Activated CD8-positive, alpha-beta memory T cell treated with anti-CD3 and anti-CD28 coated beads for 24 hours (primary cell): ENCODE measurements at places on chromosomes 16 and 17.

DNA sequence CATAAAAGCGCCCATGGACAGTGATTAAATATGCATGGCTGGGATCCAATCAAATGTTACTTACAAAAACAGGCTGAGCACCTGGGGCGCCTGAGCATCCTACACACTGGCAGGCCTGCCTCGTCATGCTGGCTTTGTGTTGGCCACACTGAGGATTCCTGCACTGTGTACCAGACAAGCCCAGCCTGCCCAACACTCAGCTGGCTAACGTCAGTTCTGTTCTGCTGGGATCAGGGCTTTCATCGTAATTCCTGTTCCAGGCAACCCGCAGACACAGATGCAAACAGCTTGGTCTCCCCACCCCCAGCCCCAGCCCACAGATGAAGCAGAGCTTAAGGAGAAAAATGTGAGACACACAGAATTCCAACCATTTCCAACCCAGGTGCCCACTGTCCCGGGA lies 30.7 kb downstream of the PIMREG start:
- DNase-seq: no peak

- no peak for DNase-seq
Observed at GRCh38 chr17:44781551-44782325, 22.9 kb downstream of the ADAM11 start.

- no peak for DNase-seq
Observed at GRCh38 chr16:56814537-56815432, 50.2 kb upstream of the SLC12A3 start.

DNA sequence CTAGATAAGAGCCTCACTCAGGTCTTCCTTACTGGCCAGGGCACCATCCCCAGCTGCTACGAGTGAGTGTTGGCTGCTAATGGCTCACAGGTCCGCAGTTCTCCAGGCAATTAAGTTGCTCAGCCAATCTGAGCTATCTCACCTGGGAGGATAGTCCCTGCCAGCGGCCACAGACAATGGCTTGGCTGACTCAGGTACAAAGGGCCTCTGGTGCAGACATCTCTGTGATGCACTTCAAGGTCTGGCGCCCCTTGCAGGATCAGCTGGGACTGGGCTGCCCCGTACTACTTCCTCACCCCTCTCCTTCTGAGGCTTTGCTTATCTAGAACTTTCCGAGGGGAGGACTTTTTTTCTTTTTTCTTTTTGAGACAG lies 49.2 kb upstream of the EMP2 start:
- DNase-seq: no peak

- peak; percentile 76 for DNase-seq
Observed at GRCh38 chr16:26598061-26598460, 468.7 kb upstream of the C16orf82 start.

- no peak for DNase-seq
Observed at GRCh38 chr17:27226611-27227230, 67.2 kb upstream of the WSB1 start.

DNA sequence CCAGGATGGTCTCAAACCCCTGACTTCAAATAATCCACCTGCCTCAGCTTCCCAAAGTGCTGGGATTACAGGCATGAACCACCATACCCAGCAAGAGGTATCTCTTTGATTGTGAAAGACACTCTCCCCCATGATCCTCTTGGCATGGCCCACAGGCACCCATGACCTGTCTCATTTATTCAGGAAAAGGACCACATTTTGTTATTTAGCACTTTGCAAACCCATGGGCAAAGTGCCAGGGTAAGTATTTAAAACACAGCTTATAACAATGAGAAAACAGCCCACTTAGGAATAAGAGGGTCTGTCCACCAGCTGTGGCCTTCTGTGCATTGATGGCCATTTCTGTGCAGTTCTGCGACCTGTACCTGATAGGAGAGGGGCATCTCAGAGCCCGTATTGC lies 12.8 kb upstream of the AKTIP start:
- no peak for DNase-seq
